ENCODE measurements at places on chromosomes 5 and 9. TPM values are rescaled to one million over a fixed set of nuclear protein-coding genes. Genes with fewer than 3 reads are reported as not detected.

The ZNF346 gene
- total RNA-seq = 34.5 TPM

The ANKRD18A gene
- 6.9 TPM for total RNA-seq

- peak; percentile 45 for DNase-seq
Observed at GRCh38 chr9:126301985-126302603, 24.5 kb upstream of the MVB12B start.

DNA sequence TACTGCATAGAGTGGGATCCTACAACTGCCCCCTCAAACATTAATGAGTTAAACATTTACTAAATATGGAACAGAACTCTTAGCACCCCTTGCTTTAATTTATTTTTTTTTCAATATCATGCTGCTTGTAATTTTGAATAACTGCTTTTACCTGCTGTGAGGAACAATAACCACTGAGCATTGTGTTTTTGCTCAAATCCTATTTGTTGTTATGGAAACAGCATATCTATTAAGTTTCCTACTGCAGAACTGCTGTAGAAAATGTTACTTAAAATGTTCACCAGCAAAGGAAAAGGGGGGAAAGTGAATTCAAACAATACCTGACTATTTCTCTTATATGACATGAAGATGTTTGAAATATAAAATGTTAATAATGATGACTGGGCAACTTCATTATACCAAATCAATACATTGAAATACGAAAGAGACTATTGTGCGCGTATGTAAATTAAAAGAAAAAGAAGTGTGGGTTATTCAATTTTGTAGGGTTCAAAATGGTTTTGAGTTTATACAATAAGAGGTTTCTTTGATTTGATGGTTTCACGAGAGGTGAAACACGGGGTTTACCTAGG is 1043.8 kb upstream of the NUDT12 start:
- DNase-seq = no peak

- DNase-seq = no peak
Observed at GRCh38 chr5:134545070-134545868, 19.8 kb downstream of the JADE2 start.

GRCh38 chr9:13673348-13673747 is 393.9 kb upstream of the MPDZ start:
- no peak for DNase-seq

GRCh38 chr9:4592886-4593285 is 69.2 kb upstream of the PLPP6 start:
- DNase-seq = no peak
